Suppressor macrophage treated with lipopolysaccharide for 1 hour (primary cell): ENCODE measurements at places on chromosomes 7 and 10.
A peak's percentile ranks its signal among the peaks of the same experiment; 100 is the strongest.

DNA sequence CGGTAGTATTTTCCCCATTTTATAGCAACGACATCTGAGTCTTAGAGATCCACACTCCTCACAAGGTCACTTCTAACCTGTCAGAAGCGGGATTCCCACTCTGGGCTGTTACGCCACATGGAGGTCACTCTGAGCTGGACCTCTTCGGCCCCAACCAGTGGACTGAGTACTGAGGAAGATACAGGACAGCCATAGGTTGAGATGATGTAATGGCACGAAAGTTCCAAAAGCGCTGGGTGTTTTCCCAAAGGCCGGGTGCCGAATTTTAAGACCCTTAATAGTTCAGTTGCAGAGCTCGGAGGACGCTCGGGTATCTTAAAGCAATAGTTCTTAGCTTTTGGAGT is 699 bp downstream of the GHITM start:
- DNase-seq: peak; percentile 75

GRCh38 chr10:129877773-129878371 is 86.2 kb downstream of the EBF3 start:
- peak; percentile 31 for DNase-seq

GRCh38 chr7:149770728-149771636 is 2.4 kb downstream of the ZNF467 start:
- DNase-seq: no peak

DNA sequence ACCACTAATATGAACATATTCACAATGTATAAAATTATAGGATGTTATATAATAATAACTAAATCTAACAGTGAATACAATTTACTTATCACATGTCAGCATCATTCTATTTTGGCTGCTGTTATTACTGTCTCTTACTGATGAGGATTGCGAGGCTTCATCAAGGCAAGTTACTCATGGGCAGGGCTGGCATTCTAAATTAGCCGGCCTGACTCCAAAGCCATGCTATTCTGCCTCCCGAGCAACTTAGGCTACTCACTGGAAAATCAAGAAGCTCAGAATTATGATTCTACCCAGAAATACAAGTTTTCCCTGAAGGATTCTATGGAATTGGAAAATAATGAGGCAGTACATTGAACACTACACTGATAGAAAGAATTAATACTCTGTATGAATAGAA is 101.7 kb downstream of the ICA1 start:
- DNase-seq: no peak
